ENCODE measurements at places on chromosomes 11 and 22.

- no peak for DNase-seq
Measured at GRCh38 chr11:95345651-95346050, 114.6 kb upstream of the SESN3 start.

- DNase-seq: no peak
Measured at GRCh38 chr22:21564411-21564810, 3.1 kb upstream of the UBE2L3 start.

GRCh38 chr11:20068691-20069090 is 91.6 kb downstream of the DBX1 start:
- no peak for DNase-seq

DNA sequence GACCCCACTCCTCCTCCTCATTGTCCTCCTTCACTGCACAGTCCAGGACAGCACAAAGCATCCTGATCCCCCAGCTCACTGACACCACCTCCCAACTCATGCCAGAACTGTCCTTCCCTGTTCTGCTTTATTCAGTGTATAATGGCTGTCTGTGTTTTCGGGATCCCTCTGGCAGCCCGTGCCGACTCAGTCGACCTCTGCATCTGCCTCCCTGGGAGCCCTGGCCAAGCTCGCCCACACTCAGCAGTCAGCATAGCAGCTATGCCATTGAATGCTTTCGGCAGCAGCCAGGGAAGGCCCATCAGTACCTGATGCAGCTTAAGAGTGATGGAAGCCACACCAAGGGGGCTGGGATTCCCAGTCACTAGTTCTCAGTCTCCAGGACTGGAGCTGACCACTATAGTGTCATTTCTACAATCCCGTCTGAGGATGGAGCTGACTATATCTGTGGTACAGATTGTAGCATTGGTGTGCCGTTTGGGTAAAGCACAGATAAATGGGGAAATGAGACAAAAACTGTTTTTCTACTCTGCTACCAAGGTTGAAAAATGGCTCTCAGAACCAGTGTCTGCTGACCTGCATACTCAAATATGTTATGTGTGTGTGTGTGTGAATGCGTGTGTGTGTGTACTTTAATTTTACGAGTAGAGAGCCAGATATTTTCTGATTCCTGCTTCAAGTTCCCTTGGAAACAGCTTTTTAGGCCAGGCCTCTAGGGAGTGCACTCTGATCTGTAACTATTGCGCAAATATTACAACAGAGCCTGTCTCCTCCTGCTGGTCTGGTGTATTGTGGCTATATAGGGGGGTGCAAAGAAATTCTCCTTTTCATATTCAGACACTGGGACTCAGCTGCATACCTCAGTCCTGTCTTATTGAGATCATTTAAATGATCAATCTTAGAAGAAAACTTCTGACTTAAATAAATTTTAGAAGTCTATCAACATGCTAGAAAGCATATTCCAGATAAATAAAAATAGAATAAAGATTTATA is 78.8 kb upstream of the TOP3B start:
- no peak for DNase-seq

DNA sequence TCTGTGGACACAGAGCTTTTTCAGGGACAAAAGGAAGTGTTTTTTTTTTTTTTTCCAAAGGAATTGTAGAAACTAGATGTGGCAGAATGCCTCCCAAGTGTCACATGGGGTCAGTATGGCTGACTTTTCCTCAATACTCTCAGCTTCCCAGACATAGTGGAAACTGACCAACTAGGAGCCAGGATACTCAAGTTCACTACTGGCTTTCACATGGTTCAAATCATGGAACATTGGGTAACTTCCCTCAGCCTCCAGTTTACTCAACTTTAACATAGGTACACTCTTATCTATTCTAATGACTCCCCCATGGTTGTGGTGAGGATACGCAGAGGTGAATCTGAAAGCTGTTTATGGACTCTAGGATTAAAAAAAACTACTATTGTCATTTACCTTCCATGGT is 1.4 kb downstream of the SLC5A1 start:
- no peak for DNase-seq

- DNase-seq: no peak
Measured at GRCh38 chr11:129460714-129461113, 85.1 kb downstream of the BARX2 start.

DNA sequence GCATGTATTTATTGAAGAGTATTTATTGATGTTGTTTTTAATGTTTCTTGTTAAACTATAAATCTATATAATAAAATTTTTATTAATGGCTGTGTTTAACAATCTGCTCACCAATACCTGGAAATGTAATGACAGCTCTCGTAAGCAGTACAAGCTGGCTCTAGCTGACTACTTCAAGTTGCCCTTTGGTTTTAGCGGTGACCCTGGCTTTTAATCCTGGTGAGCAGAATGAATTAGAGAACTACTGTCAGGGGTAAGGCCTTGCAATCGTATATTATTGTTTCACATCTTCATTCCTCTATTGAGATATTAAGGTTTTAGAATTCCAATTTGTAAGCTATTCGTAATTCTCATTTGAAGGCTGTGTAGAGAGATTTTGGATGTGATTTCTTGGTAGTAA is 372.2 kb downstream of the METTL15 start:
- no peak for DNase-seq

GRCh38 chr11:120134931-120135228 is 3.0 kb downstream of the TRIM29 start:
- no peak for DNase-seq

DNA sequence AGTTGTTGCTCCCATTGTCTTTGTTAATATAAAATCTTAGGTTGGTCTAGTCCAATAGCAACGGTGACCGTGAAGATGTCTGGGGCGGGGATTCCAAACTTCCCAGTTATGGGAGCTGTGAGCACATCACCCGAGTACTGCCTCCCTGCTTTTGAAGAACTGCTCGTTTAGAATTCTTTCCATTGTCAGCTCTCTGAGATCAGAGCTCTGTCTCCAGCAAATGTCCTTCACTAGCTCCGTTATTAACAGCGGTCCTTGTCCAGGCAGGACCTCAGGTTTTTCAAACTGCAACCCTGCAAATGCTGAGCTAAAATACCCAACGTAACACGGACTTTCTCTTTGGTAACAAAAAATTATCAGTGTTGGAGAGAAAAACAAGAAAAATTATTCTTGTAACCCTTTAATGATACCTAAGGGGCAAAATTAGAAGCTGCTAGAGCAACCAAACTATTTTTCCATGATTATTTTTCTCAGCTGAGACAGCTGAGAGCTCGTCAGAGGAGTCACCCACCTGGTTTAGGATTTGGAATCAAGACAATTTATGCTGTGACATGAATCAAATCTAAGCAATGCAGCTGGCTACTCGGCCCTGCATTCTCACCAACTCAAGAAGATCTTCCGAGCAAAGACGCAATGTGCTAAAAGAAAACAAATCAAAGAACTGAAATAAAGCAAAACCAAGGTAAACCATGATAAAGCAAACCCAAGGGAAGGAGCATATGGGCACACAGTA is 15.1 kb upstream of the EFCAB6 start:
- DNase-seq: no peak

GRCh38 chr11:76683161-76684095 is 12.9 kb upstream of the LRRC32 start:
- no peak for DNase-seq

DNA sequence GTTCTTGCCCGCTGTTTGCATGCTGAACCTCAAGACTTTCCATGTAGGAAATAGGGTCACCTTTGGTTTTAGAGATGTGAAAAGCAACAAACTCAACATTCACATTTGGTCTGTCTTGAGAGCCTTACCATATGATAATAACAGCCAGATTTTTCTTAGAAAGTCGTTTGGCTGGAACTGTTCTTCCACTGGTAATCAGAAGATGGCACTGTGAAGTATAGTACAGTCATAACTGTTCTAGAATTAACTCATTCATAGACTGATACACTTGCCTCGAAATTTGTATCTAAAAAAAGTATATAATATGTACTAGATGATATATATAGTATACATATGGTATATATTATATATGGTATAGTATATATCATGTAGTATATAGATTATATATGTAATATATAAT is 12.3 kb downstream of the LUZP2 start:
- no peak for DNase-seq

GRCh38 chr11:31968461-31969358 is 122.2 kb upstream of the RCN1 start:
- DNase-seq: no peak

DNA sequence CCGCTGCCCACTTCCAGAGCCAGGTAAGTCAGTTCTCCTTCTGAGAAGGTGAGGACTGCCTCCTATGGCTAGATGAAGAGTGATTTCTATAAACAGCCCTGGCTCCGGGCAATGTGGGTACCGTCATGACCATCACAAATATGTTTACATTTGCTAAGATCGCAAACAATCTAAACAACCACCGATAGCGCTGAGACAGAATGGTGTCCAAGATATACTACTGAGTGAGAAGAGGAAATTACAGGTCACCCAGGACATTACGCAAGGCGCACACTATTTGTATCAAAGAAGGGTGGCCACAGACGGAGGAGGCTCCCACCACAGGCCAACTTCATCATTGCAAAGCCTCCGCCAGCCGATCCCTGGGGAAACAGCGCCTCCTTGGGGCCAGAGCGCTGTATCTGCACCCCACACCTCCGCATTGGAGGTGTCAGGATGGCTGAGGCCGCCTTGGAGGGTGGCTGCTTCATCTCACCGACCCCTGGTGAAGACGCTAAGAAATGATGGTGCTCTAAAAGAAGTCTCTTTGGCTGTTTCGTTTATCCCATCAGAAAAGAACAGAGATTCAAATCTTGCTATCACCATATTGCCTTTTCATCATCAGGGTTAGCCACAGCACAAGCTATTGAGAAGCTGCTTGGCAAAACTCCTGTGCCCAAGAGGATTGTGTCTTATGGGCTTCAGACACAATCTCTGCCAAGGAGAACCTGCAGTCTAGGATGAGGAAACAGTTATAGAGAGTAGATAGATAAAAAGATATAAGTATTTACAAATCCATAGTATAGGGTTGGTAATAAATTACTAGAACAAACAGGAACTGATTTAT is 12.3 kb upstream of the ASRGL1 start:
- peak; percentile 70 for DNase-seq

GRCh38 chr11:71084306-71085012 is 167.9 kb downstream of the SHANK2 start:
- no peak for DNase-seq

DNA sequence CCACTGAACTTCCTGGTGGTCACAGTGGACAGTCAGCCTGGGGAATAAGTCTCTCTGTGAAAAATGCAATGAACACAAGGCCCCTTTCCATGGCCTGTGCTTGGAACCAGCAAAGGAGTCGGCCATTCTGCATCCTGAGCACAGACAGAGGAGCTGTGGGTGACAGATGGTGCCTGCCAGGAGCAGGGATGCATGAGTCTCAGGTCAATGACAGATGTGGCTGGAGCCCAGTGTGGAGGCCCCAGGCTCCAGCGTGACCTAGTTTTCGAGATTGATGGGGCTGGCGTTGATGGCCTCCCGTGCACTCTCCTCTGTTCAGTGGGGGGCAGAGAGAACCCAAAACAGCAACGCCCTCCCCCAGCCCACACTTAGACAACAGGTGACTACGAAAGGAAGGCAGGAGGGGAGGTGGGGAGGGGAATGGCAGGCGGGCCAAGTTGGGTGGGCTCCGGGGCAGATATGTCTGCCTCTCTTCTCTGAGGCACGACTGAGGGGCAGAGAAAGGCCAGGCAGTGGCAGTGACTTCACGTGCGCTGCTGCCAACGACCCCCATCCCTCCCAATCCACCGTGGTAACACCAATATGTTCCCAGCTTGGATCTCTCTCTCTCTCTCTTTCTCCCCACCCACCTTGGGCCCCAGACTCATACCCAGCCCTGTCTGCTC is 34.4 kb upstream of the CD5 start:
- no peak for DNase-seq

GRCh38 chr11:19199771-19200170 is 2.0 kb downstream of the CSRP3 start:
- no peak for DNase-seq

GRCh38 chr11:79078999-79079398 is 361.8 kb downstream of the TENM4 start:
- DNase-seq: no peak

- DNase-seq: no peak
Measured at GRCh38 chr11:121446752-121447156, 5.4 kb upstream of the SORL1 start.

DNA sequence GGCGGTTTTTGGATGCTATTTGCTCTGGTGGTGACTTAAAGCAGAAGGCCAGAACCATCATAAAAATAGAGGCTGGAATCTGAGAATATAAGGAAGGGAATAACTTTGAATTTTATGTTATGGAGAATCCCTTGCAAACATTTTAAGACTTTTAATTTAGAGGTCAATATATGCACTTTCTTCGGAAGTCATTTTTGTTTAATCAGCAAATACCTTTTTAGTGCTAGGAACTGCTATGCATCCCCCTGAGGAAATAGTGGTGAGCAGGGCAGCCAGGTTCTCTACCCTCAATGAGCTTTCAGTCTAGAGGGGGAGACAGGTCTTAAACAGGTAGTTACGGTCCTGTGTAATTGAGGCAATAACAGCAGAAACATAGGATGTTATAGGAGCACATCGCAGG is 266.5 kb upstream of the MPPED2 start:
- no peak for DNase-seq

GRCh38 chr11:112106070-112106469 is 19.4 kb downstream of the SDHD start:
- no peak for DNase-seq

- DNase-seq: peak; percentile 47
Measured at GRCh38 chr11:9169595-9170295, 78.3 kb upstream of the SCUBE2 start.

DNA sequence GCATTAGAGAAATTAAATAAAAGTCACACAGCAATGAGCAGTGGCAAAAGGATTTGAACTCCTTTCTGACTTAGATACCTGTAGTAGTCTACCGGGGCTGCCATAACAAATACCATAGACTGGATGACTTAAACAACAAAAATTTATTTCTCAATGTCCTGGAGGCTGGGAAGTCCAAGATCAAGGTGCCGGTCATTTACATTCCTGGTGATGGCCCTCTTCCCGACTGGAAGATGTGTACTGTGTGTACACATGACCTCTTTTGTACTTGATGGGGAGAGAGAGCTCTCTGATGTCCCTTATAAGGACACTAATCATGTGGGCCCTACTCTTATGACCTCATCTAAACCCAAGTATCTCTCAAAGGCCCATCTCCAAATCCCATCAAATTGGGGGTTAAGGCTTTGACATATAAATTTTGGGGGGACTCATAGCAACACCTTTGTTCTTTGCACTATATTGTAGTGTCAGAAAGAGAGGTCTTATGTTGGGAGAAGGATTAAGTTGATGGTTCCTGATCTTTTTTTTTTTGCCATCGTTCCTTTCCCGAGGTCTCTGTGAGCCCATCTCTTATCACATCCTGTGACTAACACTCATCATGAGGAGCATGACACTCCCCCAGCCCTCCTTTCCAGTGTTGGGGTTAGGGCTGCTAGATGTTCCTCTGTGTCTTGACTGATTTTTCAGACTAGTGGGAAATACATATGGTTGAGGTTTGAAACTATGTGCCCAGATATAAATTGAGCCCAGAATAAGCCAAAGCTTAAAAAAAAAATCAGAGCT is 104.3 kb downstream of the TRAF6 start:
- DNase-seq: no peak

GRCh38 chr22:43446037-43446803 is 34.4 kb downstream of the MPPED1 start:
- DNase-seq: no peak

Measured in GM20000 (cell line).